ENCODE measurements at places on chromosomes 5 and 9. TPM values are rescaled to one million over a fixed set of nuclear protein-coding genes. Genes with fewer than 3 reads are reported as not detected.

- no peak for DNase-seq
Measured at GRCh38 chr5:11400316-11400715, 503.9 kb downstream of the CTNND2 start.

The IFNK gene
- not detected for polyA plus RNA-seq

DNA sequence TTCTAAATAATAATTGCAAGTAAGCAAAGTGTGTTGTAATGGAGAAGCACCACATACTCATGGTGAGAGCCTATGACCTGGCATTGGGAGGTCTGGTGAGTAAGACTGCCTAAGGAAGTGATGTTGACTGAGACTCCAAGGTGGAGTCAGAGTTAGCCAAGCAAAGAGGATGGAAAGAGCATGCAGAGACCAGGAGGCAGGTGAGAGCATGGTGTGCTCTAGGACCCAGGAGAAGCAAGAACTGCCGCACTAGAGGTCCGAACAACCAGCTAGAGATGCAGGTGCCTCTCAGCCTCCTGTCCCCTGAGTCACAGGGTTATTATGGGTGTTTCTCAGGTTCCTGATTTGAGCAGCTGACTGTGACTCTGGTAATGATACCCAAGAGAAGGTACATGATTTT is 27.3 kb downstream of the ANP32B start:
- DNase-seq, result no peak

The GDNF gene
- 17.5 TPM for polyA plus RNA-seq

GRCh38 chr5:96997265-96997859 is 61.5 kb downstream of the LNPEP start:
- peak; percentile 51 for DNase-seq

The MCIDAS gene
- 0.71 TPM for polyA plus RNA-seq

- DNase-seq, result no peak
Measured at GRCh38 chr5:159972538-159973362, 36.2 kb upstream of the TTC1 start.

The HAPLN1 gene
- 9.7 TPM for polyA plus RNA-seq

The MEIKIN gene
- polyA plus RNA-seq, result not detected

- no peak for DNase-seq
Measured at GRCh38 chr9:119157196-119157595, 212.0 kb downstream of the BRINP1 start.

- no peak for DNase-seq
Measured at GRCh38 chr9:74570879-74571512, 73.9 kb downstream of the RORB start.

DNA sequence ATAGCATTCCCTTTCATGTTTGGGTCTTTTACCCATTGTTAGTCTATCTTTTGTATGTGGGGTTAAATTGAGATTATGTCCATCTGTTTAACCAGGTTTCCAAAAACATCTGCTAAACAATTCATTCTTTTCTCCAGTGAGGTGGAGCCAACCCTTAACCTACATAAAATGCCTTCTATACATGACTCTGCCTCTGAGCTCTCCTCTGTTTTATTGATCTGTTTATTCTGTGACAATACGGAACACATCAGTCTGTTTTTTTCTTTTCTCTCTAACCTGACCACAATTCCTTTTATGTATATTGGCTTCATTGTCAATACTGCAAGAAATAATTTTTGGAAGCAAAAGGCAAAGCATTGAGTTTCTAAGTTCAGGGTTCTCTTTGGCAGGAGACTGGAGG is 9.9 kb upstream of the ARL15 start:
- DNase-seq, result no peak

DNA sequence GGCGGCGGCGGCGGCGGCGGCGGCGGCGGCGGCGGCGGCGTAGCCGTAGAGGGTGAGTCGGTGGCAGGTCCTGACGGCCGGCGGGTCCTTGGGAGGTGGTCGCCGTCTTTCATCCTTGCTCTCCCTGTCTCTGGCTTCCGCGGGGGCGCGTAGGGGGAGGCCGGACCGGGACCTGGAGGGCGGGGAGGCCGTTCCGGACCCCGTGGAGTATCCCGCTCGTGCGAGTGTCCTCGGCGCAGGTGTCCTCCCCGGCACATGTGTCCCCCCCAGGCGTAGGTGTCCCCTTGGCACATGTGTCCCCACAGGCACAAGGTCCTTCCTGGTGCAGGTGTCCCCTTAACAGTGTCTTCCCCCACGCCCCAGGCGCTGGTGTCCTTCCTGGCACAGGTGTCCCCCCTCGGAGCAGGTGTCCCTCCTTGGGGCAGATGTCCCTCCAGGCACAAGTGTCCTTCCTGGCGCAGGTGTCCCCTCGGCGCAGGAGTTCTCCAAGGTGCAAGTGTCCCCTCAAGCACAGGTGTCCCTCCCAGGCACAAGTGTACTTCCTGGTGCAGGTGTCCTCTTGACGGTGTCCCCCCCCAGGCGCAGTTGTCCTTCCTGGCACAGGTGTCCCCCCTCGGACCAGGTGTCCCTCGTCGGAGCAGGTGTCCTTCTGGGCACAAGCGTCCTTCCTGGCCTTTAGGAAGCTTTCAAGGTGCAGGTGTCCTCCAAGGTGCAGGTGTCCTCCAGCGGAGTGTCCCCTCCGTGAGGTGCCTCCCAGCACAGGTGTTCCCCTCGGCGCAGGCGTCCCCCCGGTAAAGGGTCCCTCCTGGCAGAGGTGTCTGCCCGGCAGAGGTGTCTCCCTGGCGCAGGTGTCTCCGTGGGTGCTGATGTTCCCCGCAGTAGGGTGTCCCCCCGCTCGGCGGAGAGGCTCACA is 519 bp downstream of the EXOC3 start:
- DNase-seq, result no peak

- DNase-seq, result no peak
Measured at GRCh38 chr9:114207034-114207810, 51.9 kb downstream of the COL27A1 start.

- no peak for DNase-seq
Measured at GRCh38 chr5:124193371-124193789, 553.1 kb downstream of the ZNF608 start.

GRCh38 chr5:125467222-125467621 is 720.8 kb upstream of the ZNF608 start:
- DNase-seq, result no peak

The FANCG gene
- 58.0 TPM for polyA plus RNA-seq

DNA sequence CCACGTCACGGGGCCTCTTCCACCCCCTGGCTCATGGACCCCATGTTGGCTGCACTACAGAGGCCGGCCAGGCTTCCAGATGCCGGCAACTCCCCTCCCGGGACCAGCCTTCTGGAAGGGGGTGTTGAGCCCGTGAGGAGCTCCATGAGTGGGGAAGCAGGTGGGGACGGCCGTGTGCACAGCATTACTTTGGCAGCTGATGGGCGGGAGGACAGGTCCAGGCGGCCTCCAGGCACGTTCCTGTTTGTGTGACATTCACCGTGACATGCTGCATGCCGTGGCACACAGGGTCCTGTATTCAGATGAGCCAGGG is 29.1 kb upstream of the ABO start:
- DNase-seq, result no peak

DNA sequence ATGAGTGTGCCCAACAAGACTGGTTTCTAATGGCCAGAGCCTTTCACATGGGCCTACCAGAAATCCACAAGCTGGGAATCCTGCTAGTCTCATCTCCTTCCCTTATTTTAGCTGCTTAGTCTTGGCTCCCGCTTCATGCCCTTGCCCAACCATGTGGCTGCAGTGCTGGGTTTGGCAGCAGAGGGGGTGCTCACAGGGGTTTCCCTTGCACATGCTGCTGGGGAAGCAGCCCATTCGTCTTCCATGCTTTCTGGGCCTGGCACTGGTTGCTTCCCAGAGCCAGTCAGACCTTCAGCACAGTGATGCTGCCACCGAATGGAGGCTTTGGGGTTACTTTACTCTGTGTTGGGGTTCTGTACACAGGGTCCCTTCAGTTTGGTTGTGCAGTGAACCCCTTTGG is 26.3 kb downstream of the SLC46A2 start:
- DNase-seq, result no peak

GRCh38 chr9:130746434-130747212 is 53.0 kb downstream of the EXOSC2 start:
- no peak for DNase-seq

The CCL28 gene
- polyA plus RNA-seq, result 4.2 TPM

- no peak for DNase-seq
Measured at GRCh38 chr5:87916320-87916719, 352.3 kb downstream of the TMEM161B start.

GRCh38 chr5:50995285-50995942 is 329.0 kb downstream of the PARP8 start:
- no peak for DNase-seq

GRCh38 chr9:114097613-114098020 is 1.5 kb downstream of the KIF12 start:
- DNase-seq, result no peak

DNA sequence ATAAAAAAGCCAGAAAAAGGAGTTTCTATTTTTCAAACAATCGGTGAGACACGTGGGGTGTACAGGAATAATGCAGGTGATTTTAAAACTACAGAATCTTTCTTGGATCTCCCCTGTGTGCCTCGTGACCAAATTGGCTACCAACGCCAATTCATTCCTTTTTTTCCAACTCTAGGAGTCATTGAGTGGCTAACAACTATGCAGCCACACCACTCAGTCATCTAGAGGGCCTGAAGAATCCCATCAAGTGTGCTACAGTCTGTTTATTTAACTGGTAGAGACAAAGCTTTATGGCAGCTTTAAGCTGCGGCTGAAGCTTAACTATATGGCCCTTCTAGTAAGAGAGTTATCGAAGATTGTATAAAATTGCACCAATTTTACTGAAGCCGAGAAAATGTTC is 113.1 kb upstream of the NIPBL start:
- DNase-seq, result no peak

The FST gene
- 34.1 TPM for polyA plus RNA-seq

DNA sequence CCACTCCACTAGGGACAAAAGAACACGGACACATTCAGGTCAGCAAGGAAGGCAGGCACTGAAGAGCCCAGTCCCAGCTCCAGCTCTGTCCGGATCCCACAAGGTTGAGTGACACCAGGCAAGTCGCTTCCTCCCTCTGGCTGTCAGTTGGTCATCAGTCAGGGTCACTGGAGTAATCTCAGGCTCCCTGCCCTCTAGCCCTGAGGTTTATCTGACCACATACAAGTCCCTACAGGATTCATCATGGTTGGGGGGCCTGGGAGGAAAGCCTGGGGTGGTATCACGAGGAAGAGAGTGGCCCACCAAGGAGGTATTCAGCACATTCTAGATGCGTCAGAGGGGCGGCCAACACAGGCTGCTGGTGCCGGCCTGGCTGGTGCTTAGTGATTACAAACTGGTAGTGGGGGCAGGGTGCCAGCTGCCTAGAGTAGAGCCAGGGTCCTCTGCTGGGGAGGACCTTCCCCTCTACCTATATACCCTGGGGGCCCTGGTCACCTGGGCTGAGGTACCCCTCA is 81.5 kb downstream of the SHB start:
- DNase-seq, result no peak

The FAM81B gene
- 3.8 TPM for polyA plus RNA-seq

DNA sequence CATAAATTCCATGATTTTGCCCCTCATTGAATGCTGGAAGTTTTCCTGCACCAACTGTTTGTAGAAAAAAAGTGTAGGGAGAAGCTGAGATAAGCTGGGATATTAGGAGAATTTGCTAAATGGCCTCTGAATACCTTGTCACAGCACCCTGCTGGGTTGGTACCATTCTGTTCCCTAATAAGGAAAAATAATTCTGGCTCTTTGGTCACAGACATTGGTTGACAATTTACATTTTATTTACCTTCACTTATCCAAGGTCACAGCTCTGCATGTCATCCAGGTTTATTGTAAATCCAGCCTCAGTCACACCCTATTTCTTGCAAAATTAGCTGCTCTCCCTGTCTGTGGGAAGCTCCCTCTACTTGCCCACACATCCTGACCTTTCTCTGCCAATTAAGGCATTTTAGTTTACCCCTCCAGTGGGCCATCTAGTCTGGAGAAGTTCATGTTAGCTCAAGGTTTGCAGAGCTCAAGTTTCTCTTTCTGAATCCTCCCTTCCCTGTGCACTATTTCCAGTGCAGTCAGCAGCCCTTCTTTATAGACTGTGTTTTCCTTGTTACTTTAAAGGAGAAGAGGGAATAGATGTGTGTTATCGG is 115.4 kb upstream of the NTRK2 start:
- DNase-seq, result peak; percentile 51

DNA sequence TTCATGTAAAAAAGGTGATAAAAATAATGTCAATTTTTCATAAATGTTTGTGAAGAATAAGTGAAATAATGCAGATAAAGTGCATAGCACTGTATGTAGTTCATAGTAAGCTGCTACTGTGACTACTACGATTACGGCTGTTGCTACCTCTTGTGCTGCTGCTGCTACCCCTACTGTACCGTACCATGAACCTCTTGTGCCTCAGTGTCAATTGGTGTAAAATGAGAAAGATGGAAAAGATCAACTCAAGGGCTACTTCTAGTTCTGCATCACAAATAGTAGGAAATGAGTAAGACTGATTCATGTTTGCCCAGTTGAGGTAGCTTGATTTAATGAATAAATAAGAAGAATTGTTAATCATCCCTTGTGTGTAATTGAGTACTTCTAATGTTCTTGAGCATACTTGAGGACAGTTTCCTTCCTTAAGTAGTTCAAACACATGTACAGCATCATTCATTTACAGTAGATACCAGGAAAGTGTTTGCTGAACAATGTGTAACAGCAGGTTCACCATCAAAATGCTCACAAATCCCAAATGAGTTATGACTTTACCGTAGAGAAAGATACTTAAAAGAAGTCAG is 200.0 kb upstream of the ATP10B start:
- DNase-seq, result no peak

GRCh38 chr5:65338606-65339151 is 143.0 kb downstream of the ADAMTS6 start:
- DNase-seq, result no peak

DNA sequence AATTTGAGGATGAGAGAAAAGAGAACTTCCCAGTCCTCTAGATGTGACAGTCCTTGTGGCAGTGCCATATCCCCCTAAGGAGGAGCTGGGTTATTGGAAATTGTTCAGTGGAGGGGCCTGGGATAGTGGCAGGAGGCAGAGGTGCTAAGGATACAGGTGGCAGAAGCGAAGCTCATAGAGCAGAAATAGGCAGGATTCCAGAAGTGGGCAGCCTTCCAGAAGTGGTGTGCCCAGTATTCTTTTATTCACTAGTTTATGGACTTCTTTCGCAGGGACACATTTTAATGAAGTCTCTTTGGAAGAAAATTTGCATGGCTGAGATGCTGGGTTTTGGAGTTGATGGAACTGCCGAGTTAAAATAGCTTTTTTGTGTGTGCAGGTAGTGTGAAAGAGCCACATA is 6.8 kb downstream of the PIK3R1 start:
- DNase-seq, result no peak

The SPINK6 gene
- polyA plus RNA-seq, result not detected

The LSM11 gene
- polyA plus RNA-seq, result 9.7 TPM

DNA sequence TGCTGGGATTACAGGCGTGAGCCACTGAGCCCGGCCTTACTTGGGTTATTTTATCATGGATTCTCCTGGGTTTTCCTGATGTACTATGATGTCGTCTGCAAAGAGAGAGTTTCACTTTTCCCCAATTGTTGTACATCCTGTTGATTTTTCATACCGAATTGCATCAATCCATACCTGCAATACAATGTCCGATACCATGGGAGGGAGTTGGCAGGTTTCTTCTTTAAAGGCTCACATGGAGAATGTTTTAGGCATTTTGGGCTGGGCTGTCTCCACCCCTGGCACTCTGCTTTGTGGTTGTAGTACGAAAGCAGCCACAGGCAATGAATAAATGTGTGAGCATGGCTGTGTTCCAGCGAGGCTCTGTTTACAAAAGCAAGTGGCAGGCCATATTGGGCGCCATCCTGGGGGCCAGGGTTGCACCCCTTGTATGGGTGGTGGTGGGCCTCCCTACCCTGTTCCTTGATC is 35.1 kb upstream of the EXOC3 start:
- no peak for DNase-seq

The ENTREP1 gene
- polyA plus RNA-seq, result 5.0 TPM

The MYMK gene
- 0.37 TPM for polyA plus RNA-seq

- no peak for DNase-seq
Measured at GRCh38 chr5:144179226-144179625, 8.6 kb downstream of the KCTD16 start.

- DNase-seq, result no peak
Measured at GRCh38 chr5:149941795-149942194, 2.8 kb downstream of the PDE6A start.
